ENCODE measurements at places on chromosomes 13 and 19.
A peak's percentile ranks its signal among the peaks of the same experiment; 100 is the strongest.

GRCh38 chr19:752652-753517 lies 2.0 kb downstream of the MISP start:
- DNase-seq = peak; percentile 60

- no peak for DNase-seq
These were observed 10.1 kb upstream of the ACER1 start for GRCh38 chr19:6343462-6343861.

DNA sequence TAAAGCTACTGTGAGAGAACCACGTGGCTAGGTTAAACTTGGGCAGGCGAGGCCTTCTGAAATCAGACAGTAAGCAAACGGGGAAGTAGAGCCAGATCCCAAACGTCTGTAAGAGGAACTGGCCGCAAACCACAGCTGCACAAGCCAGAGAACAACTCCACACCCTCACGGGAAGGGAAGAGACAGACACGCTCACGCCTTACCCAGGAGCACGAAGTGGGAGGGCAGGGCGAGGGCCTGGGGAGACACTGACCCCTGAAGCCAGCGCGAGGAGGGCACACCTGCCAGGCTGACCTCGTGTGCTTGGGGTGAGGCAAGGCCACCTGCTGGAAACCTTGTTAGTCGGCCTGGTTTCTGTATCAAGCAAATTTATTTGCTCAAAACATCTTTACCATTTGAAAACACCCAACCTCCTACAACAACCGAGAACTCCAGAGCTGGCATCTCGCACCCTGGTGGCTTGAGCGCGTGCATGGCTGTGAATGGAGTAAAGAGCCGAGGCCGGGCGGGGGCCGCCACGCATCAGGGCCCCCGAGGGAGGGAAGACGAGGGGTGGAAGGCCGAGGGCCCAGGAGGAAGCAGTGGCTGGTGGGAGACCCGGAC lies 7.3 kb downstream of the POLR2E start:
- no peak for DNase-seq

DNA sequence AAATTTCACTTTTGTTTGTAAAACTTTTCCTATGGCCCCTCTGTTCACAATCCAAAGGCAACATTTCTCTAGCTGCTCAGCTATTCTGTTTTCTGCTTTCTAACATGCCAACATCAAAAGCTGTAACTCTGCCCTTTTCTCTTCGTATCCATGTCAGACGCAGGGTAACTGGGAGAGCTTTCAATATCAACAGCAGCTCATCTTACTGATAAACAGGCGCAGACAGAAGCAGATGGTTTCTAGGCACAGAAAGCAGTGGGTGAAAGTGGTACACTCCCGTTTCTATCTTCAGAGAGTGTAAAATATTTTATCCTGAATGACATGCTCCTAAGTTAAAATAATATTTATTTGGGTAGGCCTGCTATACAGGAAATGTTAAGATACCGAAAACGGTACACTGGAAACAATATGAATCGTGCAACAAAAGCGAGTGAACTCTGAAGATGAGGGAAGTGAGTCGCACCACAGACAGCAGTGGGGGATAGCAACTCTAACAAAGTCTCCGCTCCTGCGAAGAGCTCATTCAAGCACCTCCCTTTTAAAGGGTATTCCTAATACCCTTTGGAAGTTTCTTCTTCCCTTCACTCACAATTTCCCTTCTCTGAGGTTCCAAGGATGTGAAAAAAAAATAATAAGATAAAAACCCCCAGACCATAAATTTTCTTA lies 798.3 kb downstream of the GPC5 start:
- no peak for DNase-seq

DNA sequence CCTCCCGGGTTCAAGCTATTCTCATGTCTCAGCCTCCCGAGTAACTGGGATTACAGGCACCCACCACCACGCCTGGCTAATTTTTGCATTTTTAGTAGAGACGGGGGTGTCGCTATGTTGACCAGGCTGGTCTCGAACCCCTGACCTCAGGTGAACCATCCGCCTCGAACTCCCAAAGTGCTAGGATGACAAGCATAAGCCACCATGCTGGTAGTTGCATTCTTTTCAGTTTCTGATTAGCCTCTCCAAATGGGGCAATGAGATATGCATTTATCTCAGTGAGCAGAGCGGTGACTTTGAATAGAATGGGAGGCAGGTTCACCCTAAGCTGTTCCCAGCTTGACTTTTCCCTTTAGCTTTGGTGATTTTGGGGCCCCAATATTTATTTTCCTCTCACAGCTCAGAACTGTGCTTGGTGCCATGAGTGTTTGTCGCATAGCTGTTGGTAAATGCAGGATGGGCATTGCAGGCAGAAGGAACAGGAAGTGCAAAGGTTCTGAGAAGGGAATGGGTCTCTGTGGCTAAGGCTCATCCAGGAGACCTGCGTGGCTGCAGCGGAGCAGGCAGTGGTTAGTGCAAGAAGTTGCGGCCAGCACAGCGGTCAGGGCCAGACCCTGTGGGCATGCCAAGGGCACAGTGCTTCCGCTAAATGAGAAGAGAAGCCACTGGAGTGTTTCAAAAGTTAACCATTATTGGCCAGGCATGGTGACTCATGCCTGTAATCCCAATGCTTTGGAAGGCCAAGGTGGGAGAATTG lies 20.7 kb downstream of the LYPD3 start:
- no peak for DNase-seq

DNA sequence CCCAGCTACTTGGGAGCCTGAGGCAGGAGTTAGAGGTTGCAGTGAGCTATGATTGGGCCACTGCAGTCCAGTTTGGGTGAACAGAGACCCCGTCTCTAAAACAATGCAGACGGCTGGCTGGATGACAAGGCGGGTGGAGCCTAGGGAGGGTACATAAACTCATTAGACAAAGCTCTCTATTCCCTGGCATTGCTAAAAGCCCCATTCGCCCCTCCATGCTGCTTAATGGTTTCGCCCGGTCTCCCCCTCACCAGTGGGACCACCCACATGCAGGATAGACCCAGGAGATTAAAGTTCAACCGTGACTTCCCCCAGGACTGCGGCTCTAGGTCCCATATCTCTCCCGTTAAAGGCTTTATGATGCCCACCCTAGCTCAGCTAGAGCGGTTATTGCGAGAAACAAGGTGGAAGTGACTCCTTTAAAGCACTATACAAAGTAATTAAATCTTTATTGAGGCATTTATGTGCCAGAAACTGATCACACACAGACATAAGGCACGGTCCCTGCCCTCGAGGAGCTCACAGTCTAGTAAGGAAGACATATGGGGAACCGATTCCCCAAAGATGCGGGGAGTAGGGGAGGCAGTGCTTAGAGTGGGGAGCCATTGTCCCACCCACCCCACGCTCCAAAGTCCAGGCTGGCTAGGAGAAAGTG lies 4.9 kb downstream of the LYPD3 start:
- no peak for DNase-seq

- DNase-seq = peak; percentile 77
These were observed 23.0 kb downstream of the GPC6 start for GRCh38 chr13:93249364-93250306.

DNA sequence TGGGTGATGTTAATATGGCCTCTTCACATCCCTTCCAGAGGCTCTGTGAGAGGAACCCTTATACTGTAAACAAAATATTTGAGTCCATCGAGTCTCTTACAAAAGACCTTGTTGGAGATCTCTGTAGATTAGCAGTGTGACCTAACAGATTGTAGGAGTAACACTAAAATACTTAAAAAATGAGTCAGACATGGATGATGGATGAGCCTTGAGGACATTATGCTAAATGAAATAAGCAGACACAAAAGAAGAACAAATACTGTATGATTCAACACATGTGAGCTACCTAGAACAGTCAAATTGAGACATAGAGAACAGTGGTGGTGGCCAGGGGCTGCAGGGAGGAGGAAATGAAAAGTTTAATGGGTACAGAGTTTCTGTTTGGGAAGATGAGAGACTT lies 152.2 kb upstream of the UBL3 start:
- DNase-seq = peak; percentile 60

DNA sequence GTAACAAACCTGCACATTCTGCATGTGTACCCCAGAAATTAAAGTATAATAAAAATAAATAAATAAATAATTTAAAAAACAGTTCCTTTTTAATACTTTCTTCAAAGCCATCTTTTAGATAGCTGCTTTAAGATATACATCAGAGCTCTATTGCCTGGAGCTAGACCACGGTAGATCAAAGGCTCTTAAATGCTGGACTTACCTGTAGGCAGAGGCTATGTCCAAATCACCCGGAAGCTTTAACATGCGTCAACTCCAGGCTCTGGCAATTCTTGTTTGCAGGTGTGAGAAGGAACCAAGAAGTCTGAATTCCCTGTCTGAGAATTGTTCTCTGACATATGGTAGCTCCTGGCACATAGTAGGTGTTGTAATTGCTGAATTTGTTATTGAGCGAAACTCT lies 1.6 kb upstream of the METTL21C start:
- no peak for DNase-seq

- no peak for DNase-seq
These were observed 39.9 kb downstream of the FOXO1 start for GRCh38 chr13:40626561-40626960.

GRCh38 chr13:26300140-26300539 lies 46.2 kb downstream of the CDK8 start:
- no peak for DNase-seq

- no peak for DNase-seq
These were observed 20.1 kb downstream of the PLEKHF1 start for GRCh38 chr19:29685326-29685725.

GRCh38 chr19:45306040-45306439 lies 16.6 kb downstream of the CKM start:
- no peak for DNase-seq

DNA sequence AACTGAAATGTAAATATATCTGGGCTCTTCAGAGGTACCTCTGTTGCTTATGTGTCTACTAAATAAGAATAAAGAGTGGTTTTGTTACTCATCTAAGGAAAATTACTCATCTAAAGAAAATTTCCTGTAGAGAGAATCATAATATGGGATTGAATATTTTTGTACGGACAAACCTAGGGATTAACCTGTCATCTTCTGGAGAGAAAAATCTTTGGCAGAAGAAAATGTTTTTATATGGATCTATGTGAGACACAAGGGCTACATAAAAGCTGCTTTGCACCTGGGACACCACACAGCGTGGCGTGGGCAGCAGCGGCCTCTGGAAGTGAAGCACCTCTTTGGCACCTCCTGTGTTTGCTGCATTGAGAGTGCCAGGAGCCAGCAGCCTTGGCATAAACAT lies 242.9 kb upstream of the DACH1 start:
- no peak for DNase-seq

- DNase-seq = no peak
These were observed 94.9 kb downstream of the FAM216B start for GRCh38 chr13:42876270-42876714.

DNA sequence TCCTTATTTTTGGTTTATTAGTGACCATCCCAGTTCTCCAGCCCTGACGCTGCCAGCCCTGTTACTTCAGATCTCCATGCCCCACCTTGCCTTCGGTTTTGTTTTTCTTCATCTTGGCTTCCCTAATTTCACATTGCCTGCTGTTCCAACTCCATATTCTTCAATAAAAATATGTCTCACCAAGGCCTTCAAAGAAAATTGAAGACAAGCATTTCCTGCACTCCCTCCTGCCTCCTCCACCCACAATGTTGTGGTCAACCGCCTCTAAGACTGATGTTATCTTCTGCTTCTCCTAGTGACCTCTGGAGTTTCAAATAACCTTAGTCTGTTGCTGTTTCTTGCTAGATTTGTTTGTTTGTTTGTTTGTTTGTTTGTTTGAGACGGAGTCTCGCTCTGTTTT lies 14.6 kb downstream of the PLD3 start:
- no peak for DNase-seq

DNA sequence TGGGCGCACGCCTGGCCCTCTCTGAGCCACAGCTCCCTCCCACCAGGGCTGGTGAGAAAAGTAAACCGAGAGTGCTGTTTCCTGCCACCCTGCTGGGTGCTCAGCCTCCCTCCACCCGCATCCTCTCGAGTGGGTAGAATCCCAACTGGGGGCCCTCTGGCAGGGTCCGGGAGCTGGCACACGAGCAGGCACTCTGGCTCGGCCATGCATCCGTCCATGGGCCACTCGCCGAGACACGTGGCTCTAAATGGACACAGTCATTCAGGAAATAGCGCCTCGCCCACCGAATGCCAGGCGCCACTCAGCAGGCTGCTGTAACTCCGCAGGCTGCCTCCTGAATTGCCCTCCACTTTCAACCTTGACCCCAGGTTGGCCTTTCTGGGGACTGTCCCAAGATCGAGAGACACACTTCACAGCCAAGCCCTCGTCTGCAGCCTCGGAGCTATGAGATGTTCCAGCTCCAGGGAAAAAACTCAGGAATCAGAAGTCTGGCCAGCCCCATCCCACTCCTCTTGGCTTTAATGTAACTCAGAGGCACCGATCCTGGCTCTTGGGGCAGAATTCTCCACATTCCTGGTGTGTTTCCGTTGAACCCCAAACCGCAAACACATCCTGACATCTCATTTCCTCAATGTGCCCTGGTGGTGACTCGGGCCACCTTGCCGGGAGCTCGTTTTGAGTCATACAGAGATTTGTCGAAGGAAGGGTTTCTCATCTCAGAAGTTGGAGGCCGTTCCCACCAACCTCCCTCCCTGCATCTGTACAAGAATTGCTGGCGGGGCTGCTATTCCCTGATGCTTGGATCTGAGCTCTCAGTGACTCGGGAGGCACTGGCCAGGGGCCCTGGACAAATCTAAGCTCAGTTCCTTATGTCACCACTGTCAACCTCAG lies 14.1 kb downstream of the KLF2 start:
- DNase-seq = peak; percentile 69

- no peak for DNase-seq
These were observed 74.9 kb upstream of the KL start for GRCh38 chr13:32941368-32941767.

GRCh38 chr13:114019367-114019766 lies 45.5 kb upstream of the C13orf46 start:
- no peak for DNase-seq
